ENCODE measurements at places on chromosomes 3 and 15.

DNA sequence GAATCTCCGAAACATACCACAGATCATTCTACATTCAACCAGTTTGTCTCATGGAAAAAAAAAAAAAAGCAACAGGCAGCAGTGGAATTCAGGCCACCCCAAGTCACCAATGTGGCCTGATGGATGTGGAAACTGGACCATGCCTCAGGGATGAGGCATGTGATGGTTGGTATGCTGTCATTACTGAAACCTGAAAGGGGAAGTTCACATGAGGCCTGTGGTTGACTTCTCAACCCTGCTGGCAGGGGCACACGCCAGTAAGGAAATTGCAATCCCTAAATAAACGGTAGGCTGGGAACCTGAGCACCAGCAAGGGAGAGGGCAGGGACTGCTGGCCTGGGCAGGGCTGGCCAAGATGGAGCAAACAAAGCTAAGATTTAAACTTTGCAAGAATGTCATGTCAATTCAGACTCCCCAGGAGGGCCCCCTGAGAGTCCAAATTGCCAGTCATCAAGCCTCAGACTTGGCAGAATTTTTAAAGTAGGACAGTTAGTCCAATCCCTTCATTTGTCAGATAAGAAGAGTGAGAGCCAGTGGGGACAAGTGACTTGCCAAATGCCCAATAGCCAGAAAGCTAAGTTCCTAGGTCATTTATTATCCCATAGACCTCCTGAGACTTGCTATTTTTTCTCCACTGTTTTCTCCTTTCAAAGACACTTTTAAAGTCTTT is 310.4 kb downstream of the ERC2 start:
- no peak for DNase-seq

- no peak for DNase-seq
These were observed 351.5 kb upstream of the ICE2 start for GRCh38 chr15:60830479-60830878.

- DNase-seq: no peak
These were observed 477.5 kb downstream of the LPP start for GRCh38 chr3:188631291-188632010.

DNA sequence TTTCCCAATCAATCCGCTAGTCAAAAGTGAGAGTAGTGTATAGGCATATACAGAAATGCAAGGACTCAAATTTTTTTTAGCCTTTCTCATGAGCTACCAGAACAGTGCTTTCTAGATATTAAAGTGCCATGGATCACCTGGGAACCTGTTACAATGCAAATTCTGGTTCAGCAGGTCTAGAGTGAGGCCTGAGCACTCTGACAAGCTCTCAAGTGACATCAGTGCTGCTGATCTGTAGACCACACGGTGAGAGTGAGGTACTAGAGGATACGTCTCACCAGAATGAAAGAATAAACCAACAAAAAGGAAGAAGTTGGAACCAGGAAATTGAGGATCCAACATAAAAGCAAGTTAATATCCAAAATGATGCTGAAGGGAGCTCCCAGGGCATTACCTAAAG is 16.0 kb upstream of the PLA2G4D start:
- no peak for DNase-seq

DNA sequence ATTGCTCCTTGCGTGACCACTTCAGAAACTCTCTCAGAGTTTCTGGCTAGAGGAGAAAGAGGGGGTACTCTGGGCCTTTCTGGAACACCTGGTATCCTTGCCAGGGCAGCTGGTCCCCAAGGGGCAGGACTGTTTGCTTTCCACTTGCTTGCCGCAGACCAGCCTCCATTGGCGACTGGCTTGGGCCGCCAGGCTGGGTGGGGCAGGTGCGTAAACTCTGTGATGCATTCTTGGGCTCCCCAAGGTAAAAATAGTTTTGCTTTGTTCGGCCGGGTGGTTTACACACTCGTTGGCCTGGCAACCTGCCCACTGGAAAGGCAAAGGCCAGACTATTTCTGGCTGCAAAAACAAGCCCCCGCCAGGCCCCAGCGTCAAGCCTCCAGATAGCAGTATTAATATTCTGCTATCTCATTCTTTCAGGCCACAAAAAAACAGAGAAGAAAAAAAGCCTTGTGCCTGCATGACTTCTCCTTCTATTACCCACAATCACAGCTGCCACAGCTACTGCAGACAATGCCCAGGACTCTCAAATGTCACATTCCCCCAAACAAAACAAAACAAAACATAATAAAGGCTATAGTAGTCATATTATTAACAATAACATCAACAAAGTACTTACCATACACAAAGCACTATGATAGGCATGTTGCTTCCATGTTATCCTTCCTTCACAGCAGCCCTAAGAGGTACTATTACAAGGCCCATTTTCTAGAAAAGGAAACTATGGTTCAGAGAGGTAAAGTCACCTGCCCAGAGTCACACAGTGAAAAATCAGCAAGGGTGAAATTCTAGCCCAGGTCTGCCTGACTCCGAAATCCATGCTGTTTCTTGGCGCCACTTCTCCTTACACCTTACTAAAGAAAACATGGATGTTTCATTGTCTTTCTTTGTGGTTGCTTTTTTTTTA is 14.0 kb upstream of the SSUH2 start:
- DNase-seq: no peak

DNA sequence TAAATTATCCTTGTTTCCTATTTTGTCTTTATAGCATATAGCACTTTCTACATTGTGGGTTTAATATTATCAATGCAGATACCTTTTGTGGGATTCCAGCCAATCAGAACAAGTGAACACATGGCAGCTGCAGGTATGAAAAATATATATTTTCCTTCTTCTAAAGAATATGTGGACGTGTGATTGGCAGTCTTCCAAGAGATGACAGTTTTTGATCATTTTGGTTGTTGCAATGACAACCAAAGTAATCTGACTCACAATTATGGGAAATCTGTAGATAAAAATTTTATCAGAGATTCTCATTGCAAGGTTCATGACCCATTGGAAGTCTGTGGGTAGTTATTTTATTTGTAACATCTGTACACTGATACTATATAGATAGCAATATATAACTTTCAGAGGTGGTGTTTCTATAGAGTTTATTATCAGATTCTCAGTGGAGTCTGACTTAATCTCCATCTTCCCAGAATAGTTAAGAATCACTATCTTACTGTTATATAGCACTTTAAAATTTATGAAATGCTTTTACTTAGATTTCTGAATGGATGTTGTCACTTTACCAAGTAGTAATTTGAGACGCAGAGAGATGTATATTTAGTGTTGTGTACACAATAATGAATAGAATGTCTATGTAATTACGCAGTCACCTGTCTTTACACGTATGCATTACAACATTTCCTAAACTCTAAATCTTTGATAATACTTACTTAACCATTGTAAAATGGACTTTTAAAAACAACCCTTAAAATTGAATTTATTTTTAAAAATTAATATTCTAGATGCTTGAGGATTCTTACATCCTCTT is 82.5 kb downstream of the STT3B start:
- DNase-seq: no peak

- DNase-seq: no peak
These were observed 2.6 kb downstream of the ITIH4 start for GRCh38 chr3:52827866-52828376.

- DNase-seq: no peak
These were observed 14.4 kb upstream of the CCDC39 start for GRCh38 chr3:180693656-180694055.

DNA sequence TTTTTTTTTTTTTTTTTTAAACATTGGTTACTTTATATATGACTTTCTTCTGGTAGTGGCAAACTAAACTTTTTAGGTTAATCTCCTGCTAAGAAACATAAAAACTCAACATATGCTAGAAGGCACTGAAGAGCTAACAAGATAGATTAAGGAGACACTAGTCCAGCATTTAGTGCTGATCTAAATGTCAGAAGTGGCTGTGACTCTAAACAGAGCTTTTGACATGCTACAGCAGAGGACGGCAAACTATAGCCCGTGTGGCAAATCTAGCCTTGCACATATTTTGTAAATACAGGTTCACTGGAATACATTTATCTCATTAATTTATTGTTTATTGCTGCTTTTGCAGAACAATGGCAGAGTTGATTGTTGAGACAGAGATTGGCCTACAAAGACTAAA is 20.6 kb downstream of the NR2E3 start:
- no peak for DNase-seq

GRCh38 chr15:51751697-51752683 is 593 bp downstream of the TMOD2 start:
- no peak for DNase-seq

- no peak for DNase-seq
These were observed 30.3 kb downstream of the CDC25A start for GRCh38 chr3:48157950-48158376.

- no peak for DNase-seq
These were observed 888 bp downstream of the PPP2R3A start for GRCh38 chr3:135966271-135966961.

- no peak for DNase-seq
These were observed 186.5 kb downstream of the FOXP1 start for GRCh38 chr3:71397046-71397445.

DNA sequence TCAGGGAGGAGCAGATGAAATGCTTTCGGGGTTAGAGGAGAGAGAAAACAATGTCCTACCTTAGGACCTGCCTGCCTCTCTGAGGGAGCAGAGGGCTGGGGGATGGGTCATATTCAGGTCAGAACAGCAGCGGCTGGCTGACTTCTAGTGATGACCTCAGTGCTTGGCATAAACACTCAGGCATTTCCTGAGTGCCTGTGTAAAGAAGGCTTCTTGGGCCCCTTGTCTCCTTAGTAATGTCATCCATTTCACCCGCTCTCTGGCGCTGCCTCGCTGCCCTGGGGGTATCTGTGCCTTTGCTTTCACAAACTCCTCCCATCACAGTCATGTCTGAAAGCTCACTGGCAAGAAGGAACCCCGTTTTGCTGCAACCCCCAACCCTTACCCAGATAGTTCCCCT is 82.9 kb upstream of the GSK3B start:
- DNase-seq: no peak

GRCh38 chr3:125624341-125624740 is 29.0 kb upstream of the OSBPL11 start:
- DNase-seq: no peak

- no peak for DNase-seq
These were observed 69.1 kb upstream of the TSEN2 start for GRCh38 chr3:12415014-12415680.

- DNase-seq: no peak
These were observed 8.4 kb downstream of the PARP14 start for GRCh38 chr3:122688996-122689395.

DNA sequence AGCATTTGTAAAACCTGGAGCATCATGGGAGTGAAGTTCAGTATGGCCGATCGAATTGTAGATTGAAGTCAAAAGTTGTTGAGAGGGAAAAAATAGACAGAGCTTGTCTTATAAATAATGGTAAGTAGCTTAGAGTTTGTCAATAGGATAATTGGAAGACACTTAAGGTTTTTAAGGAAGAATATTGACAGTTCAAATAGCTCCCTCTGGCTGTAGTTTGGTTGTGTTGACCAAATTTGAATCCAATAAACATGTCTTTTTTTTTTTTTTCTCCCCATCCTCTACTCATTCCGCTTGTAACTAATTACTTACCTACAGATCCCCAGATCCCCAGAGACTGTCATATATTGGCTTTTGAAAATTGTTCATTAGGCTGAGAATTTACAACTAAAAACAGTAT is 677.0 kb downstream of the AGBL1 start:
- DNase-seq: no peak

- DNase-seq: no peak
These were observed 174.5 kb upstream of the LRIG1 start for GRCh38 chr3:66675366-66675765.

DNA sequence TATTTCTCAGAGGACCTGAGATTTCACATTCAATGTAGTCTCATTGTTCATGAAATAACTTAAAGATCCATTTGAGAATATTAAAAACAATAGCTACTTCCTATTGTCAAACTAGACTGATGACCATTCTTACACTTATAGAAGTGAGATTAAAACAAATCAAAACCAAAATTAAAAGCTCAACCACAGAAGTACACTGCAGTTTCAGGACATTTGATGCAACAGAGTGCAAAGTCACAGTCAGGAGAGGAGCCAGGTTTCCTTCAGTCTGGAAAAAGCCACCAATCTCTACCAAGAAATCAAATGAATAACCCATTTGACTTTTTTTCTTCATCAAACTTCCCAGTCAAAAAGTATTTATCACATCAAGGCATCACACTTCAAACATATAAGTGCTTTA is 5.5 kb downstream of the CCPG1 start:
- no peak for DNase-seq

DNA sequence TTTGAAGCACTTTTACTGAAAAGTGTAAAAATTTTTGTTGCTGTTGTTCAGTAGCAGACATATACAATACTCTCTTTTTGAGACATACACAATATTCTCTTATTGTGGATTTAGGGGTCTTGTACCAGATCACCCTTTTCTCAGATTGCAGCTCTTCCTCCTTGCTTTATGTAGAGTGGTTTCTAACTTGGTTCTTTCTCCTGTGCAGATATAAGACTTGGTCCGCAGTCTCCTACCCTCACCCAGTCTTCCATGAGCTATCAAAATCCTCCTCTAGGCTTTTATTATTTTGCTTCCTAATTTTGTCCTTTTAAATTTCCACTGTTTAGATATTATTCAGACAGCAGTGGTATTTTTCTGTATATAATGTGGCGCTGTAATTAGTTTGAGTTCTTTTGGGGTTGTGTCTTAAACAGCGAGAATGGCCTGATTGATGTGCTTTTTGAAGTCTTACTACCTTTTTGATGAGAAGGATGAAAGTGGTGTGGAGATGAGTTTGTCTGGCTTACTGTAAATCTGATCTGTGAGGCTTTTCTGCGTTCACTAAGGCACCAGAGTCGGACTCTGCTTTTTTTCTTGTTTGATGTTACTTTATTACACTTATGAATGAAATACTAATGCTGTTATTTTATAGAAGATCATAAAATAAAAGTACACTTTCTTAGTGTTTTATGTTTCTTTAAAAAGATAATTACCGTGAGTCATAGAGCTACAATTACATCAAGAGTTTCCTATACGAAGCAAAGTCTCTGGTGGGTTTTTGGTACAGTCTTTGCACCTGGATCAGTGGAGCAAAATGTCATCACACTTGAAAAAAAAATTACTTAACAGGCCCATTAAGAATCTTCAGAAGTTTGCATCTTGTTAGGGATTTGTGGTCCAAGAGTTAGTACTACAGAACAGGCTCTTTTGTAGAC is 27.8 kb downstream of the FNDC3B start:
- no peak for DNase-seq

Measured in activated CD8-positive, alpha-beta memory T cell treated with anti-CD3 and anti-CD28 coated beads for 48 hours (primary cell).